Cardiac fibroblast (primary cell): ENCODE measurements at places on chromosomes 16 and 17.

- peak; percentile 55 for DNase-seq
These were observed 17.1 kb downstream of the SGCA start for GRCh38 chr17:50182783-50183420.

- DNase-seq, result no peak
These were observed 17.1 kb downstream of the CUEDC1 start for GRCh38 chr17:57938061-57938502.

DNA sequence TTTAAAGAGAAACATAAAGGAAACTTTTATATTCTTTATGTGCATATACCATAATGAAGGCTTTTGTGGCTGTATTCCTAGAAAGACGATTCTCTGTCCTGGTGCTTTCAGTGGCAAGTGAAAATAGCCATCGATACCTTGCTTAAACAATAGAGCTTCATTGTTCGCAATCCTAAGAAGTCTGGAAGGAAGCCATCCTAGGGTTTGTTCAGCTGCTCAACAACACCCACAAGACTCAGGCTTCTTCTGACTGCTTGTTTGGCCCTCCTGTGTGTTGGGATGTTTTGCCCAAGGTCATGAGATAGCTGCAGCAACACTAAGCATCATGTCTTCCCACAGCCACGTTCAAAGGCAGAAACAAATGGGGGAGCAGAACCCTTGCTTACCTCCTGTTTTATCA, 36.1 kb upstream of the COX10 start:
- DNase-seq, result no peak

DNA sequence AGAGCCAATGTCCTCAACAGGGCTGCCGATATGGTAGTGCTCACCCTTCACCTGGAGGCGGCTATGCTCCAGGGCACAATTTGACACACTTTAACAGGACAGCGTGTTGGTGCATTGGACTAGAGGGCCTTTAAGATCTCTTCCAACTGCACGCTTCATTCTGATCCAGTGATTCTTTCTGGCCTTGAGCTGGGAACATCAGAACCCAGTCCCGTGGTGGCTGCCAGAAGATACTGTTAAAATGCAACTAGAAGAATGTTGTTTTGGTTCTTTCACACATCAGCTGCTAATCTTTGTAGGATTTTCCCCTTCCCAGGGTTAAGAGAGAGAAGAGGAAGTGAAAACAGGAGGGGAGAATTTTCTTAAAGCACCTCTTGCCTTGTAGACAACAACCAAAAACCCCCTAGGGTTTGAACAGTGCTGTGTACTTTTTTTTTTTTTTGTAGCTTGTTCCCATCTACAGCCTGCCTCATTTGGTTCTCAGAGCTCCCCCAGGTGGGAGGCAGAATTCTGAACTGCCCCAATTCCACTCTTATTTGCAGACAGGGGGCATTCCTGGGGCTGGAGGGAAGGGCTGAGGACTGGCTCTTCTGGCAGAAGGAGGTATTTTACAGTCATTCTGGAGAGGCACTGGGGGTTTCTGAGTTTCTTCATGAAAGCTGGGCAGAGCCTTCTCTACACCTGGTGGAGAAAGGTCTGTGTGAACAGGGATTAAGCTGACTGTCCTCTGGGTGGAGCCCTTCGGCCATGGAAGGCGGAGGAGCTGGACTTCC, 32.4 kb downstream of the SMARCE1 start:
- peak; percentile 56 for DNase-seq

- DNase-seq, result no peak
These were observed 25.6 kb upstream of the CDRT4 start for GRCh38 chr17:15492791-15493692.

GRCh38 chr17:67044016-67044772, at the start of gene CACNG1:
CACNG1 (plus strand) TSS chr17:67044554; CDS start chr17:67044661, 107 bp downstream.
- DNase-seq, result no peak

DNA sequence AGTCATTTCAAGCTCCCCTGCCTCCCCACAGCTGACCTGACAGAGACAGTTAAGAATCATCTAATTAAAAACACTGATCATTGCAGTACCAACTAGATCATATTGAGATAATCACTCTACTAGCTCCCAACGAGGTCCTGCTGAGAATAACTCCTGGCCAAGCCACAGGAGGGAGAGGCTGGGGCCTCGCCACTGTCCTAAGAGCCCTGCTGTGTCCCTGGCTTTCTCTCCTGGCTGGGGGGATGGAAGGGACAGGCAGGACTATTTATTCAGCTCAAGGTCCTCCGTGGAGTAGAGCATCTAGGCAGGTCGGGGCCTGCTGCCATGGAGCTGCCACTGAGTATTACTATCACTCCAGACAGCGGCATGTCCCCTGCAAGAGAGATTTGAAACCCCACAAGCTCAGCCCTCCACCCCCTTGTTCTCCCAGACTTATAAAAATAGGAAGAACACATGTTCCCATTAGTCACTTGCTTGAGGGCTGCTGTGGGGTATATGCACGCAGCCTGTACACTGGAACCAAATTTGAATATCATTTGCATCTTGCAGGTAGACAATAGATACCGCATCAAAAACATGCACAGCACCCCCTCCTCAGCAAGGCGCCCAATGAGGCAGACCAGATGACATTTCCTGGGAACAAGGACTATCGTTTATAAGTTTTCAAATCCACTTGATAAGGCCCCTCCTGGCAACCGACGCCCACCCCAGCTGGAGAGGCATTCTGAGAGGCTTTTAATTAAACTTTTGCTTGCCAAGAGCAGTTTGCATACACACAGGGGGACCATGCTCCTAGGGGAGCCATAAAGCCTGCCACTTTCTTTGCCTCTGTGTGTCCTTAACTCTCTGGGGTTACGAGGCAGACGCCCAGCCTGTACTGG, 385.2 kb upstream of the ZFHX3 start:
- no peak for DNase-seq

- no peak for DNase-seq
These were observed 1.1 kb downstream of the G6PC1 start for GRCh38 chr17:42901535-42902229.

DNA sequence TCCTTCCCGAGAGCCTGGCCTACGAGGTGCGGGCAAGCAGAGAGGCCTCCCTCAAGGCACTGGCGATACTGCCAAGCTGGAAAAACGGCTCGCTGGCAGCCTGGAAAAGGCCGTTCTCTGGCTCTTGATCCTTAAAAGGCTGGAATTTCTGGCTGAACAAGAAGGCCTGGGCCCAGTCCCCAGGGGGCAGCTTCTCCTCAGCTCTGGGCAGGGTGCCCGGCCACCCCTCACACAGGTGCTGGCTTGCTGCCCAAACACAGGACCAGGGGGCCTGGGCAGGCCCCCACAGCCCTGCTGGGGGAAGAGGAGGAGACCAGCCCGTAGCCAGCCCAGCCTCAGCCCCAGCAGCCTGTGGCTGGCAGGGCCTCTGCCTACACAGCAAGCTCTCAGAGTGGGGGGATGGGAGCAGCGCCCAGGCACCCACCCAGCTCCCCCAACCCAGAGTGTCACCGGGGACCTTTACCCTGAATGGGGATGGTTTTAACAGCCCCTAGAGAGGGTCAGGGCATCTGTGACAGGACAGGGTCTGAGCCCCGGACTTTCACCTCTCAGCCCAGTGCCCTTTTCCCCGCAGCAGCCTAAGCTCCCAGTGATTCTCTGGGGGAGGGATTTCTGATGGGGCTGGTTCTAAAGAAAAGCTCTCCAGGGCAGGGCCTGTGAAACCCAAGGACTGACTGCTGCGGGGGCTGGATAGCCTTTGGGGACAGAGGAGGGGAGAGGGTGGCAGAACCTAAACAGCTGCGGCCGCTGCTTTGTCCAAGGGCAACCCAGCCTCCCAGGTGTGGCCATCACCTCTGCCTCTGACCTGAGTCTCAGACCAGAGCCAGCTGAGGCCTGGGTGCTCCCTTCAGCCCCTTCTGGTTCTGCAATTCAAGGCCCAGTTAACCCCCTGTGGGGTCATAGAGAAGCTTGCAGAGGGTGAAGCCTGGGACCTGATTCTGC, 38.6 kb upstream of the TOB1 start:
- DNase-seq, result peak; percentile 51

DNA sequence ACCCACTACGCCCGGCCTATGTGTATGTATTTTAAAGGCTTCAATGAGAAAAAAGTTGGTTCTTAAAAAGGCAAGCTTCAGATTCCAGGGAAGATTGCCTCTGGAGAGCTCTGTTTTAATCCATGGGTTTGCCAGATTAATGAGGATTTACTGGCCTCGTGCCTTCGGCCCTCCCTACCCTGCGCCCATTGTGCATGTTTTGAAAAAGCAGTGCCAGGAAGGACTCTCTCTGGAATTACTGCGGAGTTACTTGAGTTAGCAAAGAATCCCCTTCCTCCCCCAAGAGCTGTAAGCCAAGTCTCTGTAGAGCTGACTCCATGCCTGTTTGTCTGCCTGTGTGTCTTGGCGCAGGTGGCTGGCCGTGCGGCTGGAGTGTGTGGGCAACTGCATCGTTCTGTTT, 98.9 kb downstream of the ABCC6 start:
- DNase-seq, result no peak

DNA sequence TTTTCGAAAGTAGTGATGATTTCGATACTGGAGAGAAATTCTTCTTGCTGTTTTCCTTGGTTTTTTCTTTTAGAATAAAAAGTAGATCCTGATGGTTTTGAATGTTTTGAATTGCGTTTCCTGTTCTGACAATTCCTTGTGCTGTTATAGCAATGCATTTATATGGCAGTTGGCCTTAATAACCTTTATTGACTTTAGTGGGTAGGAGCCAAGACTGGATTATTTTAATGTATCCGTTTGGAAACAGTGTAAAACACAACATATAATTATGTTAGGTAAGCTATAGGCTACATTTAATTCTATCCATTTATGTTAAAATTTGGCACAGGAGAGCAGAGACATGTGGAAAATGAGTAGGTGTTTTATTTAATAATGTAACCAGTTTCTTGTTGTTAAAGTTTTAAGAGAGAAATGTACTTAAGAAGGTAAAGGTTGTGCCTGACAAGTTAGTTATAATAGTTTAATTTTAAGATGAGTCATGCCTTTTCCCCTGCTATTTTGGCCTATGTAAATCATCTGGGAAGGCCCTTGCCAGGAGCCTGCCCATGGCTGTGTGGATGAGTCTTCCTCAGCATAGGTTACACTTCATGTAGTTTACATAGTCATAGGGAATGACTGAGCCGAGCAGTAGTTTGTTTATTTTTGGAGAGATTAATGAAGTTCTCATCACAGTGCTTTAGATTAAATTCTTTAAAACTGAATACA, 189.9 kb downstream of the FTO start:
- peak; percentile 58 for DNase-seq

GRCh38 chr17:34533806-34534527, 45.4 kb upstream of the TMEM132E start:
- DNase-seq, result no peak

DNA sequence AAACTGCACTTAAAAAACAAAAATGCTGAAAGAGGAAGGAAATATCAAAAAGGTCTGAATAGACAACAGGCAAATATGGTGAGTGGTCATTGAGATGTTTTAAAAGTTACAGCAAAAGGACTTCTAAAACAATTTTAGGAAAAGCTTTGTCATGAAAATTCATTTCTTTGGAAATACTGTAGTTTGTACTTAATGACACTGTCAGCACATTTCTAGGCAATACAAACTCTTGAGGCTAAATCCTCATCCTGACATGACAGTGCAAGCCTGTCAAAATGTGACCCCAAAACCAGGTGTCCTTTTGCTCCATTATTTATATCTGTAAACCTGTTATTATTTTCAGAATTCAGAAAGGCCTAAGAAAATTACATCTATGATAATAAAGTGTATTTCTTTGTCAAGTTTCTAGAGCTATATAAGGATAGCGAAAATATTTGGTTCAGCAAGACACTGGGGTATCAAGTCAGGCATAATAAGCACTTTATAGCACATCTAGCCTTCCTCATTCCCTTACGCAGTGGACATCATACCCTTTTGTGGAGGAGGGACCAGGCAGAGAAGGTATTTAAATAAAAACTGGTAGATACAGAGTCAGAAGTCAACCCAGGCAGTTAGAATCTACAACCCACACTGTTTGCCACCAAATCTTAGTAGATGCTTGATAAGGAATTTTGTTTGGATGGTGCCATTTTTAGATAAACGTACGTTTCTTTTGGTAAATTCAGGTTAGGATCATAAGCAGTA, 28.4 kb downstream of the SIAH1 start:
- DNase-seq, result no peak

GRCh38 chr16:86375851-86376250, 134.5 kb upstream of the FOXF1 start:
- DNase-seq, result no peak

DNA sequence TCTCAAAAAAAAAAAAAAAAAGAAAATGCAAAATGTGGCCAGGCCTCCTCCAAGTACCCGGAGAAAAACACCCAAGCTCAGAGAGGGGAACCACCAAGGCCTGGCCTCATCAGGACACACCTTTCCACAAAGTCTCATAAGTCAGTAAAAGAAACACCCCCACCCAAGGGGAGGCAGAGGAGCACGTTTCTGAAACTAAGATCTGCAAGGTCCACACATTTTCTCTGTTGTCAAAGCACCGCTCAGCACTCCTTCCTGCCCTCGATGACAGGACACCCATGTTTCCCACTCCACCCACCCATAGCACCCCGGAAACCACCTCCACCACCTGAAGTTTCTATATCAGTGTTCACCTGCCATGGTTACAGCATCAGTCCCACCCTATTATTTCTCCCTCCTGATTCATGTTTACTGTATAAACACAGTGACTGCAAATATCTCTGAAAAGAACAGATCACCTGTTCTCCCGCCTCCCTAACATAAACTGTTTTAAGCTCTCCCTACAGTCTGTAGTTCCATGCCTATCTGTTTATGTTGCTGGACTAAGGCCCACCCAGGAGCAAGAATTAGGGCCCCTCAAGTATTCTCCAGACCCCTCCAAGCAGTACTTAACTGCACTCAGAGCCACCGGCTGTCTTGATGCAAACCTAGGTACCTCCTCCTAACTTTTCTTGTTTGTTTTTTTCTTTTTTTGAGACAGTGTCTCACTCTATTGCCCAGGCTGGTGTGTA, 2.0 kb downstream of the CORO7 start:
- no peak for DNase-seq

DNA sequence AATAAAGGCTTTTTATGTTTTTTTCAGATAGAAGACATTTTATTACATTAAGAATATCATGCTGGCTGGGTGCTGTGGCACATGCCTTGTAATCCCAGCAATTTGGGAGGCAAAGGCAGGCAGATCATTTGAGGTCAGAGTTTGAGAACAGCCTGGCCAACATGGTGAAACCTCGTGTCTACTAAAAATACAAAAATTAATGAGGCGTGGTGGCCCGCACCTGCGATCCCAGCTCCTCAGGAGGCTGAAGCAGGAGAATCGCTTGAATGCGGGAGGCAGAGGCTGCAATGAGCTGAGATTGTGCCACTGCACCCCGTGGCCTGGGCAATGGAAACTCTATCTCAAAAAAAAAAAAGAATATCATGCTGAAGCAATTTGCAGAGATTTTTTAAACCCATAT, 29.1 kb upstream of the HAPSTR1 start:
- no peak for DNase-seq

GRCh38 chr16:55437625-55438024, 41.4 kb upstream of the MMP2 start:
- peak; percentile 25 for DNase-seq

- DNase-seq, result peak; percentile 22
These were observed 47.7 kb upstream of the DOC2B start for GRCh38 chr17:228951-229708.

DNA sequence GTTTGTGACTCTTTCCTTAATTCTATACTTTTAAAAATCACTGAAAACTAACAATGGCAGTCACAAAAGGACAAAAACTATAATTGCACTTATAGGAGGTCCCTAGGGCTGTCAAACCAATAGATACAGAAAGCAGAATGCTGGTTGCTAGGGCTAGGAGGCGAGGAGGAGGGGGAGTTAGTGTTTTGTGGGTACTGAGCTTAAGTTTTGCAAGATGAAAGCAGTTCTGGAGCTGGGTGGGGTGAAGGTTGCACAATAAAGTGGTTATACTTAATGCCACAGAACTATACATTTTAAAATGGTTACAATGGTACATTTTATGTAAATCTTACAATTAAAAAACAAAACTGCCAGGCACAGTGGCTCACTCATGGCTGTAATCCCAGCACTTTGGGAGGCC, 27.3 kb downstream of the NUBP1 start:
- peak; percentile 36 for DNase-seq
